ENCODE measurements at places on chromosomes 16 and 17.

GRCh38 chr16:85209526-85210121 lies 97.4 kb upstream of the CIBAR2 start:
- DNase-seq, result no peak

DNA sequence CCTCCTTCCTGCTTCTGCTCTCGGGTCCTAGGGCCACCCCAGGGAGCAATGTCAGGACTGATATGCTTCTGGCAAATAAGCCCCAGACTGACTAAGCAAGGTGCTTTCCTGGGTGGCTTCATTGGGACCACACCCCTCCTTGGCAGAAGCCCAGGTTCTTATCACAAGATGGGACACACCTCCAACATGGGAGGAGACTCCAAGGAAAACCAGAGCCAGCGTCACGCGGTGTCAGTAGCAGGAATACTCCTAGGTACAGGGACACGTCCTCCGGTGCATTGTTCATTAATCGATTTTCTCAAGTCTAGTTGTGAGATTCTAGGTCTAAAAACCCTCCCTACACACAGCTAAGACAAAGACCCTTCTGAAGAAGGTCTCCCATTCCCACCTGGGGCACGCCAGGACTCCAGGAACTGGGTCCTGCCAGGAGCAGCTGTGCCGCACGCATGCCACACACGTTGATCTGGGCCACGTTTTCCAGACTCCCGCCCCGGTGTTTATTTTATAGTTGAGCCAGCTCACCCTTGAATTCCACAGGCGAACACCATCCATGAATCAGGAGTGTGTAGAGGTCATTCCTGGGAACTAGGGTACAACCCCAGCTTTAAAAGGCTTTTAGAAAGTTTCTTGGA lies 30.8 kb downstream of the FA2H start:
- DNase-seq, result no peak

- no peak for DNase-seq
Observed at GRCh38 chr16:80100846-80101451, 439.8 kb upstream of the DYNLRB2 start.

DNA sequence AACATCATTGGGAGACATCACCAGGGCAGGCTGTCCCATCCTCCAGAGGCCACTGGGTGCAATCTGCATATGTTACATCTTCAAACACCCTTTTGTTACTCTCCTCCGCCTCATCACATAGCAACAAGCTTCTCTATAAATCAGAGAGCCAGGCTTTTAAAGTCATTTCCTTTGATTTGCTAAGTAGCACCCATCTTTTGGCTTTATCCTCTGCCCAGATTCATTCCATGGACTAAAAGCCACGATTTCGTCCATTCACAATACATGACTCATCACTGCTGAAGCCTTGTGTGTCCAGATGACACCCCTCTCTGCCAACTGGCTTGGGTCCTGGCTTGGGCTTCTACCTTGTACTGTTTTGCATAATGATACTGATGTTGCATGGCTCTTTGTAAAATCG lies 2.0 kb upstream of the KRT38 start:
- DNase-seq, result no peak

GRCh38 chr16:49498666-49499413 lies 125.2 kb downstream of the C16orf78 start:
- DNase-seq, result no peak

DNA sequence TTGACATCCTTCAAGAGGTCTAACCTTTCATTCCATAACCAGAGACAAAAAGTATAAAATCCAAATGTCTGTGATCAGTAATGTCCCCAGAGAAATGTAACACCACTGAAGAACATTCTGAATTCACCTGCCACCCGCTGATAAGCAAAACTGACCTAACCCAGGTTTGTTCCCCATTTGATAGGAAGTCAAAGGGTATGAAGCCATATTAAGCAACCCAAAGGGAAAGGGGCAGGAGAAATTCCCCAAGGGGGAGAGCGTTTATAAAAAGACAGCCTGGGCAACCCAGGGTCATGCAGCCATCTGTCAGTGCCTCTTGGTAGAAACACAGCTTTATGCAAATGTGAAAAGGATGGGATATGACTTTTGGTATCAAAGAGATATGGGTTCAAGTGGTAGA lies 30.7 kb upstream of the PIK3R6 start:
- DNase-seq, result peak; percentile 44

DNA sequence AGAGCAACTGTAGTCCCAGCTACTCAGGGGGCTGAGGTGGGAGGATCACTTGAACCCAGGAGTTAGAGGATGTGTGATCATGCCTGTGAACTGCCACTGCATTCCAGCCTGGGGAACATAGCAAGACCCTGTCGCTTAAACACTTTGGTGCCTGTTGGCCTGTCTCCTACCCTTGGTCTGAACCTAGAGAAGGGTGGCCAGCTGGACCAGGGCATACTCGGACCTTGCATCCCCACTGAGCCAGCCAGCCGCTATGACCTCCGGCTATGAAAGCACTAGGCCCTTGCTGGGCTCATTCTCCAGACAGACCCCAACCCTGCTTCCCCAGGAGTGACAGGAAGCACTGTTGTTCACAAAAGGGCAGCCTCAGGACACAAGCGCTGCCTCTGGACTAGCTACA lies 4.6 kb downstream of the IFT20 start:
- peak; percentile 53 for DNase-seq

GRCh38 chr16:75305364-75306098 lies 54.1 kb upstream of the BCAR1 start:
- peak; percentile 62 for DNase-seq

- no peak for DNase-seq
Observed at GRCh38 chr16:88920618-88921590, 54.4 kb upstream of the PABPN1L start.

- DNase-seq, result no peak
Observed at GRCh38 chr16:10972108-10972818, 27.9 kb downstream of the CLEC16A start.

- no peak for DNase-seq
Observed at GRCh38 chr17:48556576-48557401, 11.9 kb upstream of the HOXB2 start.

- DNase-seq, result no peak
Observed at GRCh38 chr16:65751622-65752521, 614.6 kb upstream of the CDH5 start.

- DNase-seq, result no peak
Observed at GRCh38 chr16:307691-308312, 24.8 kb downstream of the PDIA2 start.

GRCh38 chr16:10297341-10298006 lies 88.4 kb upstream of the ATF7IP2 start:
- DNase-seq, result no peak

DNA sequence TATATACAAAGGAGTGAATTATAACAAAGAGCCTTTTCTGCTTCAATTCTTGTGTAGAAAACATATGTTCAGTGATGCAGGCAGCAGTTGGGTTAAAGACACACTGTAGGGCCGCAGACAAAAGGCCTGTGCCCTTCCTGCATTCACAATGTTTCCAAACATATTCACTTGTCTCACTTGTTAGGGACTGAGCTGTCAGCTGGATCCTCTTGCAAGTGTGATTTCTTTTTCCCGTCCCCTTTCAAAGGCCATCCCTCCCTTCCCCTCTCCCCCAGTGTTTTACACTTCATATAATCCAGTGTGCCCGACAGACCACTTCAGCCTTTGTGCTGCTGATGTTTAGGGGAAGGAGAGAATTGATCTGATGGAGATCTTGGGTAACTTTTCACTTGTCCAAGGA lies 217.0 kb downstream of the FTO start:
- DNase-seq, result no peak

- DNase-seq, result no peak
Observed at GRCh38 chr17:63519116-63519881, 3.9 kb upstream of the KCNH6 start.

GRCh38 chr17:78029697-78030096 lies 71.2 kb downstream of the TNRC6C start:
- DNase-seq, result no peak

DNA sequence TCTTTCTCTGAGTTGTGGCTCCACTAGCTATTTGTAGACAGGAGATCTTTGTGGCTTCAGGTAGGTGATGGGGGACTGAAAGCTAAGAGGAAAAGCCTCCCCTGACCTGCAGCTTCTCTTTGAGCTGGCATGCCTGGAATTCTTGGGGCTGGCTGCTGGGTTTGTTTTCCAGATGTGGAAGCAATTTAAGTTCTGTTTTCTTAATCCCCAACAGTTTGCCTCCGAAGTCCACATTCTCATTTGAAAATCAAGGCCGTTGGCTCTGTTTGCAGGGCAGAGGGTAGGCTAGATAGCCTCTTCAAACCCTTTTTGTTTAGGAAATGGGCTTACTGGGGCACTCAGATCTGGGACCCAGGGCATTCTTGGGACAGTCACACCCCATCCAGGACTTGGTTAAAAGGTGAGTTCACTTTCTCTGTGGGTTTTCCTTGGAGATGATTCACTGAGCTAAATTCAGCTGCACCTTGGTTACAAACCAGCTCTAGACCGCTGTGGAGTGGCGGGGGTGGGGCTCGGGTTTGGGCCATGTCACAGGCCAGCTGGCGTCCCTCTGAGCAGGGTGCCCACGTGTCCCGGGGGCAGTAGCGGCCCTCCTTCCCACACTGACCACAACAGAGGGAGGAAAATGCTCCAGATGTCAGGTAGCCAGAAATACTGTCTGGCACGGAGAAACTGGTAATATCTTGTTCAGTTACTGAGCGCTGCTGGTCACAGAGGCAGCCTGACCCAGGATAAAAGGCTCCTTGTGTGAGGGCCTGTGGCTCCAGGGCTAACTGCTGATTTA lies 108.5 kb downstream of the RAB11FIP4 start:
- DNase-seq, result no peak

DNA sequence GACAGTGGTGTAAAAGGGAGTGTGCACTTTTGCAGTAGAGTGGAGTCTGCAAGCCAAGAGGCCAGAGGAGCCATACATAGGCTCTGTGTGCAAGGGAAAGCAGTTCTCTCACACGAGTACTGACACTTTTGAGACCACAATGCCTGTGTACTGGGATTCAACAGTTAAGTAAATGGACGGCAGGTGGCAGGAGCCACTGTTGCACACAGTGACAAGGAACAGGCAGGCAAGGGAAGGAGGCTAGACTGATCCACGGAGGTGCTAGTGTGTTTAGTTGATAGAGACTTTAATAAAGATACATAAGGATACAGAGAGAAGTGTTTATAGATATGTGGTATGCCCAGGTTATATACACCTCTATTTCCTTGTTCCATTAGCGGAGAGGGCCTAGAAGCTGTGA lies 67.0 kb downstream of the MPRIP start:
- no peak for DNase-seq

DNA sequence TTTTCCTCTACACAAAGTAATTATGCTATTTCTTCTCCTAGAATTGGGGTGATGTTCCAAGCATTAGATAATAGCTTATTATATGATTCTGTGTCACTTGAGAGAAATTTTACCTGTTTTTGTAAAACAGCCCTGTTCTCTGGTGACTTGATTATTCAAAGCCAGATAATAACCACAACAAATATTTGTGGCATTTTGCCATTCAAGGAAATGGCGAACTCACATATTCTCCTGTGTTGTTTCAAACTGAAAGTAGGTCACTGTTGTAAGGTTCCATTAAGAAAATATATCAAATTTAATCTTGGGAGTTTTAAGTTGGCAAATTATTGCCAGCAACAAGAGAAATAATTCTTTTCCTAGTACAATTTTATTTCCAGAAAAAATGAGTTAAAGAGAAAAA lies 124.8 kb downstream of the STXBP4 start:
- DNase-seq, result no peak

DNA sequence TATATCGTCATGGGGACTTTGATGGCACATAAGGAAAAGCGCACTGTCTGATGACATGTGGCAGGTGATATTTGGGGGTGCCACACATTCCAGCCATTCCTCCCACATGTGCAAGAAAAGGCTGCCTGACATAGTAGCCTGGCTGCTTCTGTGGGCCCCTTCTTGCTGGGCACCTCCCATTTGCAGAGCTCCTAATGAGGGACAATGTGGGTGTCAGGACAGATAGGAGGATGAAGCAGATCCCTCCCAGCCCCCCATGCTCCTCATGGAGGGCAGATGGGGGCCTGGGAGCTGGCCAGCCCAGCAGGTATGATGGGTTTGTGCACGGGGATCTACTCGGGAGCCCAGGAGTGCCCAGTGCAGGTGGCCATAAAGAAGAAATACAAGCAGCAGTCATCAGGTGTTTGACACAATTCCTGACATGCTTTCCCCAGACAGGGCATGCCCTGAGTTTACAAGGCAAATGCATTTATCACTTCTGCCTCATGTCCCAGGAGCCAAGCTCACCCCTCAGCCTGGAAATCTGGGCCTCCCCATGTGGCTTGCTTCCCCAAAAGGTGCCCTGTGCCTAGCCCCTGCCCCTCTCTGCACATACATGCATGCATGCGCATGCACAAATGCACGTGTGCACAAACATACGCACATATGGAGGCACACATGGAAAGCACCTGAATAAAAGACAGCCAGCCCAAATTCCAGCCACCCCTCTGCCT lies 260.6 kb upstream of the RPL38 start:
- peak; percentile 33 for DNase-seq

DNA sequence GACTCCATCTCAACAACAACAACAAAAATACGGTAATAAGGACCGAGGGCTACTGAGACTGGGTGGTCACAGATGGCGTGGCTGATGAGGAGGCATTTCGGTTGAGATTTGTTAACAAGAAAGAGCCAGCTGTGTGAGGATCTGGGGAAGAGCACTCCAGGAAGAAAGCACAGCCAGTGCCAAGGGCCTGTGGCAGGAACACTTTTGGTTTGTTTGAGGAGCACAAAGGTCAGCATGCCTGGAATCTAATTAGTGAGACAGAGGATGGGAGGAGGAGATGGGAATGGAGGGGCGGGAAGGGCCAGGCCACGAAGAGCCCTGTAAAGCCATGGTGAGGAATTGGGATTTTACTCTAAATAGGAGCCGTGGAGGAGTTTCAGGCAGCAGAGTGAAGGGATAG lies 24.9 kb downstream of the HASPIN start:
- DNase-seq, result no peak

DNA sequence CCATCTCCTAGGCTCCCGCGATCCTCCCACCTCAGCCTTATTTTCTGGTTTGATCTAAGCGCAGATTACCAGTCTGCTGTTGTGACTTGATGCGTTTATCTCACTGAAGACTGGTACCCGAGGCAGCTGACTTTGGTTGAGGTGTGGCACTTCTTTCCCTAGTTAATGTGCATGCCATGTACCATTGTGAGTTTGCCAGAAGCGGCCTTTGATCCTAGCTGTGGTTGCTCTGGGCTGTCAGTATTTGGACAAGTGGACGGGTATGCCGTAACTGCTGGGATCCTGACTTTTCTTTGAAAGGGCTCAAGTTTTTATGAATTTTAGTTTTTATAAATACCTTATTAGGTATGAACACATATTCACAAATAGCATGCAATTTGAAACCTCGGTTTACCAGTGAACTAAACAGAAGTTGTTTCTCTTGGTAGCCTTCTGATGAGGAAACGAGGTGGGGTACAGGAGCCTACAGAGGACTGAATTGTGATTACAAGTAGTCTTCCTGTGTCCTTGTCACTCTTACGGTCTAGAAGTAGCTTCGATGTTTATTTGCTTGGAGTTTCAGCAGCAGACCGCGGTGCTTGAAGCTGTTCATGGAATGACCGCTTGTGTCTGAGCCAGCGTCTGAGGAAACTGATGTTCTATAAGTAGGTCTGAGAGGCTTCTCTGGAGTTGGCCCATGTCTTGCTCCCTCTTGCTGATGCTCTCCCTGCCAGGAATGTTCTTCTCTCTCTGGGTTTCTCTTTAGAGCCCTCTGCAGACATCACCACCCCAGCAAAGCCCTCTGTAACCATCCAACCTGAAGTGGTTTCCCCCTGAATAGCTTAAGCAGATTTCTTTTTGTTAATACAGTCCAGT lies 40.0 kb downstream of the SEC14L1 start:
- DNase-seq, result no peak

GRCh38 chr17:41492771-41493170 lies 3.1 kb upstream of the KRT36 start:
- DNase-seq, result no peak

All from activated CD8-positive, alpha-beta memory T cell treated with anti-CD3 and anti-CD28 coated beads for 24 hours (primary cell).